G401 (cell line): ENCODE measurements at places on chromosomes 6 and 20. TPM values are rescaled to one million over a fixed set of nuclear protein-coding genes. Genes with fewer than 3 reads are reported as not detected.

- DNase-seq = no peak
Measured at GRCh38 chr6:53765270-53765669, 29.5 kb upstream of the LRRC1 start.

Gene MYMX
- total RNA-seq = 0.43 and 8.3 TPM in 2 replicates

- DNase-seq = no peak
Measured at GRCh38 chr20:37907677-37908401, 4.9 kb downstream of the VSTM2L start.

DNA sequence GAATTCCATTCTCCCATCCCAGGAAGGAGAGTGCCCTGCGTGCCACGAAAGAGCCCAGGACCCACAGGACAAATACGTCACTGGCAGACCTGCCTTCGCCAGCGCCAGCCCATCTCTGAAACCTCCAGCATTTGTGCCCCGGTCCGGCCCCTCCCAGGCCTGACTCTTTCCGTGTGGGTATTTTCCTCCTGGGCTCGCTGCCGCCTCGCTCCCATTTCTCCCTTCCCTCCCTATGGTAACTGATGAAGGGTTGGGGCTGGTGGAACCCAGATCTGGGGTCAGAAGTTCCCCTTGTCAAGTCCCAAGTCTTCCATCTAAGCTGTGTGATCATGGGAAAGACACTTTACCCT lies 208.5 kb downstream of the LRFN2 start:
- DNase-seq = no peak

Gene SLC35D3
- total RNA-seq = not detected in 2 replicates

Gene HNF4A
- 0.06 and 0.17 TPM in 2 replicates for total RNA-seq

DNA sequence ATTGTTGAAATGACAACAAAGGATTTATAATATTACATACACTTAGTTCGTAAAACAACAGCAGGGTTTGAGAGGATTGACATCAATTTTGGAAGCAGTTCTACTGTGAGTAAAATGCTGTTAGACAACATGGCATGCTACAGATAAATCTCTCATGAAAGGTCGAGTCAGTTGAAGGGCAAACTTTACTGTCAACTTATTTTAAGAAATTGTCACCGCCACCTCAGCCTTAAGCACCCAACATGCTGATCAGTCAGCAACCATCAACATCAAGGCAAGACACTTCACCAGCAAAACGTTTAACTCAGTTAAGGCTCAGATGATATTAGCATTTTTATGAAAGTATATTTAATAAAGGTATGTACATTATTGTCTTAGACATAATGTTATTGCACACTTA lies 31.0 kb downstream of the CYB5R4 start:
- DNase-seq = no peak

Gene TP53TG5
- total RNA-seq = not detected in 2 replicates

DNA sequence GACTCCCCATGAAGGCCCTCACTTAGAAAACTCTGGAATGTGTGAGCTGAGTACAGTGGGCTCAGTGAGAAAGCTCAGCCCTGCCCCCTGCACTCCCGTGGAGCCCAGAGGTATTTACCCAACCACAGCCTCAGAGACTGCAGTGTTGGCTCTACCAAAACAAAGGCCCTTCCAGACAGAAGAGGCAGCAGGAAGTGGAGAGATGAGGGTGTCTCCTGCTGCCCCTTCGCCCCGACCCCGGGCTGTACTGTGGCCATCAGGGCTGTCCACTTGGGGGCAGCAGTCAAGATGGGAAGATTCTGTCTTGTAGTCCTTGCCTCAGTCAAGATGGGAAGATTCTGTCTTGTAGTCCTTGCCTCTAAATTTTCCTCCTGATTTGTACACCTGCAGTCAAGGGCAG lies 341.3 kb downstream of the TAF4 start:
- DNase-seq = no peak
